NCI-H1105 treated with DMSO at 0.1 percent for 48 hours (cell line): ENCODE measurements at places on chromosomes 5 and 9.

GRCh38 chr5:38719916-38720315, 125.9 kb upstream of the OSMR start:
- no peak for DNase-seq

DNA sequence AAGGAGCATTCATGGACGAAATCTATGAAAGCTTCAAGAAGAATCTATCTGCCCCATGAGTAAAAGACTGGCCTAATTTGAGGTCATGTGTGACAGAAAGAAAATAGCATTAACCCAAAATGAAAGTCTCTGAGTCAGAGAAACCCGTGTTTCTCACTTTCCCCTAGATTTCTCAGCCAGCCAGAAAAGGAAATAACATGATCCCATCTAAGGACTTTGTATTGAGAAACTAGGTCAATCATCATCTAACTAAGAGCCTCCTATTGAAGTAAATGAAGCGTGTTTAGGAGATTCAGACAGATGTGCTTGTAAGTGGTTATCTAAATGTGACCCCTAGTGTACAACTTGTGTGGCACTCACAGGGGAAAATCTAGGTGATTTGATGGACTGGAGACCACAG, 77.3 kb upstream of the ZNF366 start:
- DNase-seq, result no peak

GRCh38 chr5:180423133-180423532, 70.0 kb upstream of the GFPT2 start:
- DNase-seq, result no peak

- DNase-seq, result no peak
Observed at GRCh38 chr5:6950250-6950649, 237.0 kb downstream of the TENT4A start.
